Islet precursor cell (in vitro differentiated cells): ENCODE measurements at places on chromosomes 1 and 21.
A peak's percentile ranks its signal among the peaks of the same experiment; 100 is the strongest.

DNA sequence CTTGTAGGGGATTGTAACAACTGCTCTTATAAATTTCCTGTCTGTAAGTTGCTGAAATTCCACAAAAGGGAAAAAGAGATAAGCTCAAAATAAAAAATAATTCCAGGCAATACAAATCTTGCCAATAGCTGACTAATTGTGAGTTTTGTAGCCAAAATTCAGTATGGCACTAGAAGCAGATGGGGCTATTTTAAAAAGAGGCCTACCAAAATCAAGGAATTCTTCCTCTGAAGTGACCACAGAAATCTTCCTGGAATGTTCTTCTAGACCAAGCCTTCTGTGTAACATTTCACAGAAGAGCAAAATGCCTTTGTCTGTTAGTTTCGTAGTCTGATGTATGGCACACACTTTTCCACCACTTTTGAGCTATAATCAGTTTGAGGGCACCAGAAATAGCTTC is 127.6 kb downstream of the CYYR1 start:
- DNase-seq: no peak

- peak; percentile 41 for DNase-seq
Observed at GRCh38 chr21:46092811-46093667, 4.9 kb upstream of the COL6A2 start.

- no peak for DNase-seq
Observed at GRCh38 chr1:232788235-232788872, 16.9 kb upstream of the MAP10 start.

GRCh38 chr21:45959182-45959581 is 22.4 kb upstream of the COL6A1 start:
- no peak for DNase-seq

DNA sequence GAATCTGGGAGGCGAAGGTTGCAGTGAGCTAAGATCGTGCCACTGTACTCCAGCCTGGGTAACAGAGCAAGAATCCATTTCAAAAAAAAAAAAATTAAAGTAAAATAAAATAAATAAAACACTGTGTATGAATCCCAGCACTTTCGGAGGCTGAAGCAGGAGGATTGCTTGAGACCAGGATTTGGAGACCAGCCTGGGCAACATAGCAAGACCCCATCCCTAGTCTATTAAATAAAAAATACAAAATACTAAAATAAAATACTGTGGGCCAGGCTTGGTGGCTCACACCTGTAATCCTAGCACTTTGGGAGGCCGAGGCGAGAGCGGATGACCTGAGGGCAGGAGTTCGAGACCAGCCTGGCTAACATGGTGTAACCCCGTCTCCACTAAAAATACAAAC is 4.2 kb upstream of the BNIPL start:
- DNase-seq: no peak

GRCh38 chr1:196381544-196381943 is 226.7 kb downstream of the KCNT2 start:
- no peak for DNase-seq

DNA sequence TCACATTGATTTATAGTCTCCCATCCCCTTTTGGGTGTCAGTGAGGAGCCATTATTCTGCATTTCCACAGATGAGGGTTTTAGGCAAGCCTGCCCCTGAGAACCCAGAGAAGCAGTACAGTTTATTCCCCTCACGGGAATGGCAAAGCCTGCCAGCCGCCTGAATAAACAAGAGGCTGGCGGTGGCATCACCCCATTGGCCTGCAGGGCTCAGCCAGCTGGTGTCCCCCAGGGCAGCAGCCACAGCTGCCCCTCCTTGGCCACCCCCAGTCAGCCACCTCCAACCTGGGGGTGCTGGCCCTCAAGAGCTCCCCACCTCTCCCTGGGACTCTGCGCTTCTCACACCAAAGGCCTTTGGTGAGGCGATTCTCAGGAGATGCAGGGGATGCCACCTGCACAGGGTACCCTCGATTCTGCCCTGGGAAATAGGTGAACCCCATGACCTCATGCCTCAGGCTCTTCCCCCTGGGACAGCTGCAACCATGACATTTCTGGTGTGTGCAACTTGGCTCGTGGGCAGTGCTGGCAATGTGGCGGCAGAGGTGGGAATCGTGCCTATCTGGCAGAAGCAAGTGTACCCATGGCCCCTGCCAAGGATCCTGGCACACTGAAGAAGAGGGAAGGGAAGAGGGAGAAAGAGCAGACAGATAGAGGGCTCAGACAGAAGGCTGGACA is 14.0 kb downstream of the OLFML2B start:
- DNase-seq: peak; percentile 21

GRCh38 chr1:52887483-52887882 is 34.1 kb downstream of the ECHDC2 start:
- DNase-seq: no peak

GRCh38 chr1:162088281-162088969 is 18.9 kb downstream of the NOS1AP start:
- DNase-seq: no peak

GRCh38 chr1:3530926-3531818 is 76.7 kb downstream of the ARHGEF16 start:
- peak; percentile 96 for DNase-seq

DNA sequence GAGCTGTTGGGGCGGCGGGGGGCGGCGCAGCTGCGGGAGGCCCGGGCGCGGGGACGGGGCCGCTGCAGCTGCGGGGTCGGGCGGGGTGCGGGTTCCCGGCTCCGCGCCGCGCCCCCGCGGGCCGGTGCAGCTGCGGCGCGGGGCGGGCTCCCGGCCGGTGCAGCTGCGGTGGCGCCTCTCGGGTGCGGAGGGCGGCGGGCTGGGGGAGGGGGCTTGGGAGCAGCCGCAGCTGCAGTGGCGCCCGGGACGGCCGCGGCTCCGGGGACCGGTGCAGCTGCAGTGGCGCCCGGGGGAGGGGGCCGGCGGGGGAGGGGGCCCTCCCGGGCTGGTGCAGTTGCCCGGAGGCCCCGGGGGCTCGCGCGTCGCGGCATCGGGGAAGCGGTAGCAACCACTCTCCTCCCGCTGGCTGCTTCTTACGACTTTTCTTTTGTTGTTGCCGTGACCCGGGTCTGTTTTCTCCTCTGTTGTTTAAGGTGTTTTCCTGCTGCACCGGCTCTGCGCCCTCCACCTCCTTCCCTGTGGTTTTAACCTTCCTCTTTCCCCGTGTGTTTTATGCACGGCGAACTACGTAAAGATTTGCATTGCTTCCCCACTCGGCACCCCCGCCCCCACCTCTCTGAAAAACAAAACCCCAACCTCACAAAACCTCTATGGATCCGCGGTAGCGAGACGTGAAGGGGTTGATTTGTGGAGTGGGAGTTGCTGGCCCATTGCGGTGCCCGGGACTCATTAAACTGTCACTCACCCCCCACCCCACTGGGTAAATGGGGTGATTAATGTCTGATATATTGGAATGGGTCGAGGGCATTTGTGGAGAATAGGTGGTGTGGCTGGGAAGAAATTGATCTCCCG is 1.7 kb upstream of the ZBTB18 start:
- peak; percentile 64 for DNase-seq

GRCh38 chr1:110896090-110896489 is 23.1 kb downstream of the CD53 start:
- DNase-seq: no peak

GRCh38 chr1:179190861-179191260 is 38.6 kb downstream of the ABL2 start:
- DNase-seq: no peak

DNA sequence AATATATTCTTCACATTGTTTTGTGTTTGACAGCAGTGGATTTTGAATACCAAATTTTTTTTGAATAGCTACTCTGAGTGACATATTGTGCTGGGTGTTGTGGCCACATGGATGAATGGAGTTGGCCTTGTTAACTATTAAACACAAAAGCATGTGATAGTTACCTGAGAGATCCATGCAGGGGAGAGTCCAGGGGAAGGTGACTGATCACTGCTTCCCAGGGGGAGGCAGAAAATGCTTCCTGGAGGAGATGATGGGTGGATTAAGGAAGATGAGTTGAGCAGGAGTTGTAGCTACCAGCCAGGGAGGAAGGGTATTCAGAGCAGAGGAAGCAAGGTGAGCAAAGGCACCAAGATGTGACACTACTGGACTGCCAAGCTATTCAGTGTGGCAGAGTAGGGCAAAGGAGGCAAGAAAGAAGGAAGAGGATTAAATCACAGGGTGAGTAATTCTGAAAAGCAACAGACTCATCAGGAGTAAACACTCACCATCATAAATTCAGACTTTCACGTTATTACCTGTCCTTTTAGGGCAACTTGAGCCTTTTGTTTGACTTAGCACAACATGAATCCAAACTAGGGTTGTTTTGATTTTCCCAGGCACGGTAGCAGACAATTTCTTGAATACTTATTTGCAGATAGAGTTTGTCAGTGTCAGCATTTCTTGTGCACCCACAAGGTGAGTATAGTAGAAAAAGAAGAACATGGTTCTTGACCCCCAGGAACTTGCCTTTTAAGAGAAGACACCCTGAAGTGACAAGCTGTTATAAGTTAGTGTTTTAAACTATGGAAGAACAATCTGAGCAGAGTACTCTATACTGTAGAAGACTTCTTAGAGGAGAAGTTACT is 4.2 kb downstream of the CD46 start:
- DNase-seq: no peak

- DNase-seq: no peak
Observed at GRCh38 chr1:147083919-147084272, 88.4 kb downstream of the PRKAB2 start.

GRCh38 chr1:30425046-30425445 is 298.3 kb downstream of the MATN1 start:
- peak; percentile 38 for DNase-seq

DNA sequence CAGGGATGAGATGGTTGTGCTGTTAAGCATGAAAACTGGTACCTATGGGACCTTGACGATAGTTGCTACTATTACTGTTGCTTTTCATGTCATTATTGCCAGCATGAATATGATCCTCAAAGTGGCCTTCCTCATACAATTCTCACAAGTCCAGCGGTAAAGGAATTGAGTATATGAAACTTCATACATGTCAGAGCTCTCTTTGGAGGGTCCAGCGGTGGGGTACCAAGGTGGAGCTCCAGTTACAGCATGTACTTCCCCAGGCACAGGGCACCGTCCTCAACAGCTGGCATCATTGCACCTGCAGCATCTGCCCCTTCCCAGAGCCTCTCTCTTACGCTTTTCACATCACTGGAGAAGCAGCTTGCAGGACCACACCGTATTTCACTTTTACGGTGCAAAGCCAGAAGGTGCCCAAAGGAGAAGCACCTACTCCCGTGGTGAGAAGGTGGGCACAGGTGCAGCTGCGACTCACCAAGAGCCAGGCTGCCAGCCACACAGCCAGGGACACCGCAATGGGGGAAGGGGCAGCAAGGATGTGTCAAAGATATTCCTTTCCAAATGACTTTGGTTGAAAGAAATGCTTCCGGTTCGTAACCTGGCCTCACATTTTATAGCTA is 166.4 kb upstream of the IRF2BP2 start:
- peak; percentile 64 for DNase-seq

DNA sequence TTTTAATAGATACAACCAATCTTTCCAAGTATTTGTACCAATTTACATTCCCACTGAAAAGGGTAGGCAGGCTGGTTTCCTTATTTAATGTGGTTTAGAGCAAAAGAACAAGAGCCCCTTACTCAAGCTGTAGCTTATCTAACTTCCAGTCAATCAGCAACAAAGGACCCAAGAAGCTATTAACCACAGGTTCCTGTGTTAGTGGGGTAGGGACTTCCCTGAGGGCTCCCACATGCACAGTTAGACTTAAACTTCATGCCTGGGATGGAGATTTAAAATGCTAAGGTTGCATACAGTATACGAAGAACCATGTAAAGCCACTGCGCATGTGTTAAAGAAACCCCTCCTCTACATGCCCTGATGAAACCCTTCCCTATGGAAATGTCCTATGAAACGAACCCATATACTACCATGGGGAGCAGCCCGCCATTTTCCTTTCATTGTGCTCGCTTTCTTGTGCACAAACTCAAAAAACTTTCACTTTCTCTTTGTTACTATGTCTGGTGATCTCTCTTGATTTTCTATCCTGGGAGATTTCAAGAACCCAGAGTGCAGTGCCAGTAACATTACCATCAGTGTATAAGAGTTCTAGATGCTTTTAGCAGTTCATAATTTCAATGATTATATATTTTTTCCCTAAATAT is 23.3 kb upstream of the ST6GALNAC5 start:
- DNase-seq: no peak

- DNase-seq: no peak
Observed at GRCh38 chr1:232329103-232329813, 300.7 kb downstream of the SIPA1L2 start.

DNA sequence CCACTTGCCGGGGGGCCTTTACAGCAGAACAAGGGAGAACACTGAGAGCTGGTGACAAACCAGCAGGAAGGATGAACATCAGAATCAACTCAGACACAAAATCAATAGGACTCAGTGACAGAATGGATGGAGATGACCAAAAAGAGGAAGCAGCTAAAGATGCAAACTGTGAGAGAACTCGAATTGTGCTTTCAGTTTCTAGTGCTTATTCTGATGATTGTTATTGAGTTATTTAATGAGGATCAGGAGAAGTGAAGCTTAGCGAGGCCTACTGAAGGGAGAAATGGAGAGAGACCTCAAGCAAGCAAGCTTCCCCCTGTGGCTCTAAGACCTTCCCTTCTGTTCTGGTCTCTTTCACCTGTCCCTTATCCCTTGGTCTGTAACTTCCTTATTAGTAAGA is 30.3 kb upstream of the TMEM125 start:
- no peak for DNase-seq
